Thyroid gland (tissue), 4 donors: ENCODE measurements at places on chromosomes 13 and 19.

DNA sequence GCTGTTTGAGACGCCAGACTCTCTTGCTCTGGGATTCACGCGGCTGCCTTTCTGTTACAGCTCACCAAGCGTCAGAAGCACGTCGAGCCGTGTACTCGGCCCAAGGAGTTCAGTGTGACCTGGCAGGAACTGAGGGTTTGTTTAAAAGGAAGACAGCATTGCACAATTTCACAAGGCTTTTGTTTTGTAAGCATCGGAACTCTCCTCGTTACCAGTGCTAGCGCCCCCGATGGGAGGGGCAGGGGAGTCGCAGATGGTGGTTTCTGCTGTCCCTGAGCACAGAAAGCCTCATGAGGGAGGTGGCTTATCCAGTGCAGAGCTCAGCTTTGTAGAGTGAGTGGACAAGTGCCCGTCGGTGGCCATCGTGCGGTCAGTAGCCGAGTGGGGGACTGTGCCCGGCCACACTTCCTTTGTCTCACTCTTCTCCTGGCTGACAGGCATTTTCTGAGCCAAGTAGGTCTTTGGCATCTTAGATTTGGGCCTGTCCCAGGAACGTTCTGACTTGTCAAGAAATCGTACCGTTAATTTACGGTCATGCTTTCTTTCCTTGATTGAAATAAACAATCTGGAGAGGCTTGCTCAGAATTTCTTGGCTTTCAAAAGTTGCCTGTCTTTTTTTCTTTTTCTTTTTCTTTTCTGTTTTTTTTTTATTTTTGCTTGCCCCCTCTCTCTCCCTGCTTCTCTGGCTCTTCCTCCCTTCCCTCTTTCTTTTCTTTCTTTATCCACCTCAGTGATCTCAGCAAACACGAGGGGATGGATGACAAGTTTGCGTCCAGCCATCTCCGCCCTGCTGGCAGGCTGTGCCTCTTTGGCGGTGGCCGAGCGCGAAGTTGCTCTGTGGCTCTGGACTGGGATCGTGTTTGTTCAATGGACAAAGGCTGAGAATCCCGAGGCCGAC, 7.7 kb downstream of the KDM4B start:
- peak; percentile 95 for DNase-seq

GRCh38 chr13:20995245-20995838, 66.0 kb downstream of the LATS2 start:
- no peak for DNase-seq

- no peak for DNase-seq
Observed at GRCh38 chr13:79802389-79803085, 321.6 kb downstream of the NDFIP2 start.

- DNase-seq: no peak
Observed at GRCh38 chr13:35672611-35673010, 196.1 kb upstream of the MAB21L1 start.

DNA sequence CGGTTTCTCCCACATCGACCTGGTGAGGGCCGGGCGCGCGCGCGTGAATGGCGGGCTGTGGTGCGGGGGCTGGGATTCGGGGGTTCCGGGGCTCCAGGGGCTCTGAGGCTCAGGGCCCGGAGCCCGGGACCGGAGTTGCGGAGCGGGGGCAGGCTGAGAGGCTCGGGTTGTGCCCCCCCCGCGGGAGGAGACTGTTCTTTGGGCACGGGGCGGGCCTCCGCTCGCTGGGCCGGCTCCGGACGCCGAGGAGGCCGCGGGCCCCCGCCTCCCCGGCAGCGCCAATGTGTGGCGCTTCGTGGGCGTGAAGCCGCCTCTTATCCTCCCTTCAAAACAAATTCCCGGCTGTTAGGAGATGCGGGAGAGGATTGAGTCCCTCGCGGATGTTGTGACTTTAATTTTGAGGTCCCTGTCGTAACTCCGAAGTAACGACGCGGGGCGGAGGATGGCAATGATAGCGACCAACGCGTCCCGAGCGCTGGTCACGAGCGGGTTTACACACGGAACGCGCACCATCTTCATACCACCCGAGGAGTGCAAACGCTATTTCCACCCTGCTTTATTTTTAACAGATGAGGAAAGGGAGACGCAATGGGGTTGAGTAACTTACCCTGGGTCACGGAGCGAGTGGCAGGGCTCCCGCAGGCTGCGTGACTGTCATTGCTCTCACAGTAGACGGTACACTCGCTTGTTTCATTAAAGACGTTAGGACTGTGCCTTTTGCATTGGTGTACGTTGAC, 536 bp downstream of the UBA2 start:
- DNase-seq: peak; percentile 36

- no peak for DNase-seq
Observed at GRCh38 chr13:74070065-74070464, 64.1 kb downstream of the KLF12 start.

- DNase-seq: no peak
Observed at GRCh38 chr19:4553775-4554174, 5.7 kb downstream of the SEMA6B start.

DNA sequence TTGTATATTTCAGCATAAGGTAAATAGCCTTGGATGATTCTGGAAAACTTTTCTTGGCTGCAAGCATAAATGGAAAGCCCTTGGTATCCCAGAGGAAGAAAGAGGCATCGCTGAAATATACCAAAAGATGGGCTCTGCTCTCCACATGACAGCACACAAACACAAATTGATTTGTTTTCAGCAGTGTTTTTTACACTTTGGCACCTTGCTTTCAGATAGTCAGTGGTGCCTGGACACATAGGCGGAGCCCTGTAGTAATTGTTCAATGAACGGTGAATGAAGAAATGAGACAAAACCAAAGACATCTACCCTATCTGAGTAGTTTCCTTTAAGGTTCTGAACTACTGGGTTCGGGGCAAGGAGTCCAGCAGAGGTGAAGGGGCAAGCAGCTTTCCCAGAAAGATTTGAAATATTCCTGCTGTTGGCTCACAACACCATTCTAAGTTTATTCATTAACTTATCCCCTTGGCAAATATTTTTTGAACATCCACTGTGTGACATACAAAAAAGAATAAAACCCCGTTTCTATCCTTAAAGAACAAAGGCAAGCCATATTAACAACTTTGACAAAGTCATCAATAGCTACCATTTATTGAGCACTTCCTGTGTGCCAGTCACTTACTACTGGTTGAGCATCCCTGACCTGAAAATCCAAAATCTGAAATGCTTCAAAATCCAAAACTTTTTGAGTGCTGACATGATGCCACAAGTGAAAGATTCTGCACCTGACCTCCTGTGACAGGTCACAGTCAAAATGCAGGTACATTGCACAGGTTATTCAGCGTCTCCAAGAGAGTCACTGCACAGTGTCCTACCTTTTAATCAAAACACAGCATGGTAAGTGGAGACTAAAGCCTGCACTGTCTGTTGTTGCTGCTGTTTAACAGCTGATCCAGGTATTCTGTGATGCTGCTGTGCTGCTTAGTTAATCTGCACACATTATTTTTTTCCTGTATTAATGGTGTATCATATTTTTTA, 238.1 kb downstream of the DCLK1 start:
- no peak for DNase-seq

DNA sequence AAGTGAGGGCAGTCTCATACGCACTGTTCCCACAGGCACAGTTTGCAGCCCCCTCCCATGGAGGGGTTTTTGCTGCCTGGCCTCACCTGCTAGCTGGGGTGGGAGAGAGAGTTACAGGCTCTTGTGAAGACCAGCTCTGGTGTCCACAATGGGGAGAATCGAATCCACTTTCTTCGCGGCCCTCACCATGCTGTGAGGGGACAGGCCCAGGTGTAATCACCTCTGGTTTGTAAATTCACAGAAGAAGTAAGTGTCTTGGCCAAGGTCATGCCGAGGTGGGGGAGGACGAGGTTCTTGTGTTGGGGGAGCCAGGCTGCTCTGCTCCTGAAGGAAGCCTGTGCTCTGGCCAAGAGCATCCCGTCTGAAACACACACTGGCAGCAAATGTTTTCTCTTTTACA, 39.5 kb downstream of the TEX29 start:
- DNase-seq: no peak

GRCh38 chr13:50267917-50268316, 252.7 kb downstream of the KCNRG start:
- peak; percentile 76 for DNase-seq

DNA sequence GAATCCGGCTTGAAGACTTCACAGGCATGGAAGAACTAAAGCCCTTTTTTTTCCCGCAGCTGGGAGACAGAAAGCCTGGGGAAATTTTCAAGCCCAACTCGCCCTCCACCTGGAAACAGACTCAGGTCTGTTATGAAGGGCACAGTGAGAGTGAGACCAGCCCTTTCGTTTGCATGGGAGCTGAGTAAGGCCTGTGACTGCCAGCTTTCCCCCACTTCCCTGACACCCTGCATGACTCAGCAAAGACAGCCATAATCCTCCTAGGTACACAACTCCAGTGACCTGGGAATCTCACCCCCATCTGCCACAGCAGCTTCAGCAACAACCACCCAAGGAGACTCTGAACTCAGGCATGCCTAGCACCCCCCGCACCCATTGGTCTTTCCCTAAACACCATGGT, 87.6 kb upstream of the ZNF91 start:
- DNase-seq: no peak

GRCh38 chr19:56617531-56617930, 22.4 kb downstream of the ZNF71 start:
- DNase-seq: no peak

DNA sequence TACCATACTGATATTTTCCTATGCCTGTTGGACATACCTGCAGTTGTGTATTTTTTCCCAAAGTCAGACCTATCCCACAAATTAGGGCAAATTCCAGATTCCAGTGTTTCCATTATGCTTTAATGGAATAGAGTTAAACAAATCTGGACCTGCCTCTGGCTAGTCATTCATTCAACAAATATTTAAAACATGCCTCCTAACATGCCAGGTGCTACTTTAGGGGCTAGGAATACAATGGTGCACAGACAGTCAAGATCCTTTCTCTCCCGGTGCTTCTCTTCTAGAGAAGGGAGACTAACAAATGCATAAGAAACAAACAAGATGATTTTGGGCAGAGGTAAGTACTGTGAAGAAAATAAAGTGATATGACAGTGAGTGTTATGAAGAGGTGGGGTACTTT, 7.5 kb upstream of the WDFY2 start:
- DNase-seq: no peak

- no peak for DNase-seq
Observed at GRCh38 chr19:39410831-39411080, 1.7 kb upstream of the PLEKHG2 start.

DNA sequence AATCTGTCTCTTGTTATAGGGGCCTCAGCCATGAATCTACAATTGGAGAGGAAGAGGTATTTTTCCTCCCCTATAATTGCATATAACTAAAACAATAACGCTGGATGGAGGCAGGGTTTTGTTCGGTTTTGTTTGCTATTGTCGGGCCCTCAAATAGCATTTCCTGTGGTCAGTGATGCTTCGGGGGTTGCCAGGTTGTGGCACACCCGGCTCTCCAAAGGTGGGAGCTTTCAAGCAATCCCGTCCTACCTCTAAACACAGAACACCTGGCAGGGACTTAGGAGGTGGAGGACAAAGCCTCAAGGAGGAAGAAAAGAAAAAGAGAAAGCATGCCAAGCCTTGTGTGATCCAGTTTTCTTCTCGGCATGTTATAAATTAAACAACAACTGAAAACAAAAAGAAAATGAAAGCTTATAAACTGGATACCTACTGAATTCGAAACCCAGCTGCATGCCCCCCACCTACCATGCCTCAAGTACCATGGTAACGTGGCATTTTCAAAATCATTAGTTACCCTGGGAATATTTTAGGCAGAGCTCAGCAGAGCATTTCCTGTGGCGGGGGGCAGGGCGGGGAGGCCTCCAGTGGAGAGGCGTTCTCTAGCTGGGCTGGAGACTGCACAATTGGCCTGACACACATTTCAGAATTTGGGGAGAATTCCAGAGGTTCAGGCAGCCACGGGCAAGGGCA, 213.8 kb downstream of the DCLK1 start:
- DNase-seq: peak; percentile 28

DNA sequence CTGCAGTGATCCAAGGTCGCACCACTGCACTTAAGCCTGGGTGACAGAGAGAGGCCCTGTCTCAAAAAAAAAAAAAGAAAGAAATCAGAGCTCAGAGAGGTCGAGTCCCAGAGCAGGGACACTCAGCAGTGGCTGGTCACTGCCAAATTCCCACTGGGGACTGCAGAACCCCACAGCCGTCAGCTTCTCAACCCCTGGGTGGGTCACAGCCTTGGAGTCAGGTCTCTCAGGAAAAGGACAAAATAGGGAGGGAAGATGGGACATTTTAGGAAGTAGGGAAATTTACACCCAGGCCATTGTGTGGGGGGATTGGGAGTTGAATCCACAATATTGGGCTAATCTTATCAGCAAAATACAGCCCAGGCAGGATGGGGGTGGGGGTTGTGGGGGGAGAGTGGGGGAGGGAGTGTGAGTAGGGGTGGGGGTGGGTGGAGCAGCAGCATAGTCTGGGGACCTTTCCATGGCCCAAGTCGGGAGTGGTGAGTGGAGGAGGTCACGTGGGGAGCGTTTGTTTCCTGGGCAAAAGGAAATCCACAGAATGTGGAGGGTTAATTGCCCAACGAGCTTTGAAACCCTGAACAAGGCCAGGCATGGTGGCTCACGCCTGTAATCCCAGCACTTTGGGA, 5.0 kb upstream of the CCDC194 start:
- DNase-seq: no peak

DNA sequence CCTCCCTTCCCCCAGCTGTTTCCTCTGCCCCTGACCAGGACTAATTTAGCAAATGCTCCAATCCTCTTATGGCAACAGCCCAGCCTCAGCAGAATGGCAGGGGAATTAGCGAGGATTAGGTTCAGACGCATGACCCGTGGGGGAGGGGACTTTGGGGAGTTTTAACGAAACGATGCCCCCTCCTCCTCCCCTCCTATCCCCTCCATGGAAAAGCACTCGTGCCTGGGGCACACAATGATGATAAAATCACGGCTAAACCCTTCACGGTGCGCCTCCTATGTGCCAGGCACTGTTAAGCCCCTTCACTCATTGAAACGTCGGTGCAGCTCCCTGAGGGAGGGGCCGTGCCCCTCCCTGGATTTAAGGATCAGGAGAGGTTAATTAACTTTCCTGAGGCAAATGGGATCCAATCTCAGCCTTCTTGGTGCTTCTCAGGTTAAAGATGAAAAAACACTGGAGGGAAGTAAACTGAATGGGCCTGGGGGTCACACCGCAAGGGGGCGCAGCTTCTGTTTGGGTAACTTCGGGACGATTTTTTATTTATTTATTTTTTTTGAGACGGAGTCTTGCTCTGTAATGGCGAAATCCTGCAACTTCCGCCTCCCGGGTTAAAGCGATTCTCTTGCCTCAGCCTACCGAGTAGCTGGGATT, 10.1 kb upstream of the TPRX2 start:
- no peak for DNase-seq

- DNase-seq: no peak
Observed at GRCh38 chr19:57709616-57710015, 612 bp upstream of the ZNF154 start.
